ENCODE measurements at places on chromosomes 3 and 15.

DNA sequence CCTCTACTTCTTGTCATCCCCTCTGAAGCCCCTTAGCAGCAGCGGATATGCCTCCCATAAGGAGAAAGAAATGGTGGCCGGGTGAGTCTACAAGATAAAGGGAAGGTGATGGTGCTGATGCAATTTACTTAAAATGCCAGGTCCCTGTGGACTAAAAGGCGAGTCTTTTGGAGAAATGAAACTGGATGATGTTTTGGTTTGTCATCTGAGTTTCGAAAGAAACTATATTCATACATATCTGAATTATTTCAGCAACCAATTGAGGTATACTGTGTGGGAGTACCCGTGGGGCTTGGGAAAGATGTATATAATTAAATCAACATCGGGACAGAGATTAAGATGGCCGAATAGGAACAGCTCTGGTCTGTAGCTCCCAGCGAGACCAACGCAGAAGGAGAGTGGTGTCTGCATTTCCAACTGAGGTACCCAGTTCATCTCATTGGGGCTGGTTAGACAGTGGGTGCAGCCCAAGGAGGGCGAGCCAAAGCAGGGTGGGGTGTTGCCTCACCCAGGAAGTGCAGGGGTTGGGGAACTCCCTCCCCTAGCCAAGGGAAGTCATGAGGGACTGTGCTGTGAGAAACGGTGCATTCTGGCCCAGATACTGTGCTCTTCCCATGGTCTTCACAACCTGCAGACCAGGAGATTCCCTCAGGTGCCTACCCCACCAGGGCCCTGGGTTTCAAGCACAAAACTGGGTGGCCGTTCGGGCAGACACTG lies 210.6 kb upstream of the CHRM5 start:
- DNase-seq = no peak

- no peak for DNase-seq
These were observed 72.5 kb upstream of the TLE3 start for GRCh38 chr15:70170096-70170699.

GRCh38 chr3:120838441-120839091 lies 69.4 kb upstream of the STXBP5L start:
- no peak for DNase-seq

GRCh38 chr3:144033240-144033589 lies 61.6 kb downstream of the DIPK2A start:
- DNase-seq = no peak

- DNase-seq = no peak
These were observed 46.0 kb downstream of the SETD2 start for GRCh38 chr3:47117807-47118364.

DNA sequence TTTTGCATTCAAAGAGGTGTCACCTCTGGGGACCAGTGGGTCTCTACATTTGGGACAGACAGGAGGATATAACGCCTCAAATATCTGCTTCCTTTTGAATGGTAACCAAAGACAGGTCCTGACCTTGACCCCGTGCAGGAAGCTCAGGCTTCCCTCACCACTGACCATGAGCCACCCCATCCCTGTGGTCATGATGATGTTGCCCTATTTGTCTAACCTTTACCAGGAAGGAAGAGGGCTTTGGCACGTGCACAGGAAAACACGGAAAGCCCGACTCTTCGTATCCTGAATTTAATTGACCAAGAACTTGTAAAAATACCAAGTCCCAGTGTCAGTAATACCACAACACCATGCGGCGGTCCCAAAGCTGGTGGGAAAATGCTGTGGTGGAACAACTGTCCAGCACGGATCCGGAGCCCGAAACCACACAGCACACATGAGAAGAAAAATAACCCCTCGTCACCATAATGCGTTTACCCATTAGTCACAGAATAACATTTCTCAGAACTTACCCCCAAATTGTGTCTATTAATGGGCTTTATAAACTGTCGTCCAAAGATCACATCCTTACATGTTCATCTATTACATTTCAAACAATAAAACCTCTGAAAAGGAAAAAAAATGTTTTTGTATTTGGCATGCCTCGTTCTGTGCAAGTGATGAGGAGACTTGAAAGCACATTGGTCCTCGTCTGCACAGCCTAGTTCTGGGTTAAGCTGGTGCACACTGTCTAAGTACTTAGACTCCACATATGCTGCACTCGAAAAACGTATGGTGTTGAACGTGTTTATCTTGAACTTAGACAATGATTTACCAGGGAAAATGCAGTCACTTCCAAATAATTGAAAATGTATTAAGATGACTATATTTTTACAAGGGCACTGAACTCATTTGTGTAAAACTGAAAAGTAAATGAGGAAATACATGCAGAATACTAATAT lies 118.9 kb upstream of the IGF1R start:
- no peak for DNase-seq

GRCh38 chr3:38555926-38556325 lies 59.8 kb downstream of the EXOG start:
- DNase-seq = no peak

GRCh38 chr3:23129817-23130216 lies 73.3 kb upstream of the UBE2E2 start:
- no peak for DNase-seq

DNA sequence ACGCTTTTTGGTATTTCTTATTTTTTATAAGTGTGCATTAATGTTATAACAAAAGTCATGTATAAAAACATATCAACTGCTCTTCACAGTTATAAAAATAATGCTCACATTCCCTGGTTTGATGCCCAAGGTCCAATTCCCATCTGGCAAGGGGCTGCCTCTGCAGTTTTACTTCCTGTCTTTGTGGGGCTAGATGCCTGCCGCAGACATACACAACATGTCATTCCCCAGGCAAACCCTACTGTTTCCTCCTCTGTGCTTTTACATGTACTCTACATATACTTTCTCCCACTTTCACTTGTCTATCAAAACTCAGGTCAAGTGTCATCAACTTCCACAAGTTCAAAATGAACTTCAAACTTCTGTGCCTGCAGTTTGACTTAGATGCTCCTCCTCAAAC lies 60.5 kb upstream of the ETV5 start:
- no peak for DNase-seq

GRCh38 chr3:150515210-150515609 lies 31.1 kb downstream of the SERP1 start:
- DNase-seq = no peak

DNA sequence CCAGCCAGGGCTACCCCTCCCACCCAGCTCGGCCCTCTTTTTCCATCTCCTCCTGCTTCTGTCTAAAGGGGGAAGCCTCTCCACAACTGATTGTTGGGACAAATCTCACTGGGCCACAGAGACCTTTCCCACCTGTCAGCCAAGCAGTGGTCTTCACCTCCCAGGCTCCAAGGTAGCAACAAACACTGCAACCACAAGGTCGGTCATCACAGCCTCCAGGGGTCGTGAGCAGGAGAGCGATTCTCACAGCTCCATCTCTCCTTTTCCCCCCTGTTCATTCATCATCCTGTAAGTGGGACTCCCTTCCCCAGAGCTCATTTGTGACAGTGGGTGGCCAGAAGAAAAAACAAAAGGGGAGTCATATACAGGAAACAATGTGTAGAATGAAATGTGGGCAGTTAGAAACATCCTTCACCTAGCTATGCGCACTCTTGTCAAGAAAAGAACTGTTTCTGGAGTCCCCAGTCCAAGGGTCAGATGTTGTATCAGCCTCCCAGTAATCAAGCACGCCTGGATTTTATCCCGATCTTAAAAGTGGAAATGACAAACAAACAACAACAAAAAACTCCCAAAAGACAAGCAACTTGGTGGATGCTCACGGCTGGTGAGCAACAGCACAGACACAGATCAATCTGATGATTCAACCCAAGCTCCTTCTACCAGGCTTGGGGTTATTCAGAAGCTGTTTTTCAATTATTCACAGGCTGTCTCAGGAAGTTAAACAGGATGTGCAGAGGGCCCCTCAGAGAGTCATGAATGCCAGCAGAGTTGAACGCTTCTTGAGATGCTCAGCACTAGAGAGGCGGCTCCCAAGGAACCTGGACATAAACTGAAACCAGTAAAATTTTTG lies 22.4 kb downstream of the LYZL4 start:
- no peak for DNase-seq
